Stimulated activated CD8-positive, alpha-beta memory T cell treated with anti-CD3 and anti-CD28 coated beads, Interleukin-4, amount 100 ng/mL, for 24 hours (primary cell): ENCODE measurements at places on chromosomes 5 and 9.

GRCh38 chr9:137619240-137620047, 639 bp downstream of the EHMT1 start:
- DNase-seq: no peak

DNA sequence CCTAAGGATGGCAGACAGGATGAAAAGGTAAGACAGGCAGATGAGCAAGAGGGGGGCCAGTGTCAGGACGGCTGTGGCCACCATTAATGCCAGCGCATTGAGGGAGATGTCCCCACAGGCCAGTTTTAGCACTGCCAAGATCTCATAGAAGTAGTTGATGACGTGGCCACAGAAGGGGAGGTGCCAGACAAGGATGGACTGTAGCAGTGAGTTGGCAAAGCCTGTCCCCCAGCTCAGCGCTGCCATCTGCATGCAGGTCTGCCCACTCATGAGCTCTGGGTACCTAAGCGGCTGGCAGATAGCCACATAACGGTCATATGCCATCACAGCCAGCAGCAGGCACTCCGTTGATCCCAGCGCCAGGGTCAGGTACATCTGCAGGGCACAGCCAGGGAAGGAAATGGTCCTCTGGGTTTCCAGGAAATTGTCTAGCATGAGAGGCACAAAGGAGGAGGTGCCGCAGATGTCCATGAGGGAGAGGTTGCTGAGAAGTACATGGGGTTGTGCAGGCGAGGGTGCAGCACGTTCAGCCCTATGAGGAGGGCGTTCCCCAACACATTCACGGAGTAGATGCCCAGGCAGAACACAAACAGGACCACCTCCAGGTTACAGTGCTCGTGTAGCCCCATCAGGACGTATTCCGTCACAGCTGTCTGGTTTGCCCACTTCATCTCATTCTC, 10.8 kb downstream of the OR13J1 start:
- no peak for DNase-seq

GRCh38 chr9:29773676-29774075, 2200.4 kb upstream of the C9orf72 start:
- DNase-seq: no peak

- no peak for DNase-seq
Measured at GRCh38 chr5:55836191-55836590, 15.0 kb upstream of the IL31RA start.

- no peak for DNase-seq
Measured at GRCh38 chr9:126723807-126724172, 81.0 kb upstream of the ZBTB43 start.

- no peak for DNase-seq
Measured at GRCh38 chr5:135705941-135706466, 127.2 kb upstream of the CXCL14 start.

DNA sequence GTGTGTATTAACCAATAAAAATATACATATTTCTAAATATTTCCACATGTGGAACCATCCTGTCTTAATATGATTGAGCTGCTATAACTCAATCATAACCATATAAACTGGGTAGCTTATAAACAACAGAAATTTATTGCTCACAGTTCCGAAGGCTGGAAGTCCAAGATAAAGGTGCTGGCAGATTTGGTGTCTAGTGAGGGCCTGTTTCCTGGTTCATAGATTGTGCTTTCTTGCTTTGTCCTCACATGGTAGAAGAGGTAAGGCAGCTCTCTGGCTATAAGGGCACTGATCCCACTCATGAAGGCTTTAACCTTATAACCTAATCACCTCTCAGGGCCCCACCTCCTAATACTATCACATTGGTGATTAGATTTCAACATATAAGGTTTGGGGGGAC, 14.0 kb upstream of the PRKAA1 start:
- DNase-seq: no peak

DNA sequence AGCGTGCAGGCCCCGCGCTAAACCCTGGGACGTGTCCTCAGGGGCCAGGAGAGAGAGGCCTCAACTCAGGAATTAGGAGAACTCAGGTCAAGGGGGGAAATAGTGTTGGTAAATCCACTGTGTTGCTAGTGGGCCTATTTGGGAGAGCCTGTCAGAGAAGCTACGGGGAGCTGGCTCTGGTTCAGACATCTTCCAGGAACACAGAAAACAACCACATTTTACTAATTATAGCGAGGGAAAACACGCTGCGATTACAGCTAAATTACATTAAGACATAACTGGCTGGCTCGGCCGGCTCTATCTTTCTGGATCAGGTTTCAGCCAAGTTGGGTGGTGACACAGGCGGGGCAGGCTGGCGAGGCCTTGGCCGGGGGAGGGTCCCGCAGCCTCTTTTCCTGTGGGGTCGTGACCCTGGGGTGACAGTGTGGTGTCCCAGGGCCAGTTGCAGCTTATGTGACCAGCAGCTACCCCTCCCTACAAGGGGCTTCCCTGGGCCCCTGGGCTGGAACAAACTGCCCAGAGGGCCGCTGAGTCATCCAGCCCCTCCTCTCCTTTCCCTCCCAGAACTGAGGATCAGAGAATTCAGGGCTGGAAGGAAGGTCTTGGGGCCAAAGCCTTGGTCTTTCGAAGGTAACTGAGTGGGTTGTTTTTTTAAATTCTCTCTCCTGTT, 75.1 kb downstream of the FGF18 start:
- no peak for DNase-seq

DNA sequence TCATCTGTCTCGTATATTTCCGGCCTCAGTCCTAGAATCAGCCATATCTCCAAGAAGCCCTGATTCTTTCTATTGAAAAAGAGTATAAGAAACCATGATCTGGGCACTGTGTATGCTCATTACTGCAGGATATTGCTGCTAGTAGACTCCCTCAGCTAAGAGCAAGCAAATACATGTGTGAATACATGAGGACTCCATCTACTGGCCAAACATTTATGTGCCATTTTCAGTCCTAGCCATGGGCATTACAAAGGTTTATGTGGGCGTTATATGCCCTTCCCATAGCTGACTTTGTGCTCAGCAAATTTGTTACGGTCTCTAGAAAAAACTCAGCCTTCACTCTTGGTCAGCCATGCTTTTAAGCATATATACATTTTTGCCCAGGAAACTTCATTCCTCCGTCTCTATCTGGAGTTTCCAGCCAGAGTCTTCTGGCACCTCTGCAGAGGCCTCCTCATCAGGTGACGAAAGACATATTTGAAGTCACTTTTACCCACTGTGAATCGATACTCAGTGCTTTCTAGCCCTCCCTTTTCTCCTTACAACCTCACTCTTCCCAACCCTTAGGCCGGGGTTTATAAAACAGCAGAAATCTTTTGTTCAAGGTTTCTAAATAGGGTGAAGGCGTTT, 1495.6 kb upstream of the CDH6 start:
- no peak for DNase-seq

- DNase-seq: no peak
Measured at GRCh38 chr9:126583144-126583760, 30.5 kb upstream of the LMX1B start.

DNA sequence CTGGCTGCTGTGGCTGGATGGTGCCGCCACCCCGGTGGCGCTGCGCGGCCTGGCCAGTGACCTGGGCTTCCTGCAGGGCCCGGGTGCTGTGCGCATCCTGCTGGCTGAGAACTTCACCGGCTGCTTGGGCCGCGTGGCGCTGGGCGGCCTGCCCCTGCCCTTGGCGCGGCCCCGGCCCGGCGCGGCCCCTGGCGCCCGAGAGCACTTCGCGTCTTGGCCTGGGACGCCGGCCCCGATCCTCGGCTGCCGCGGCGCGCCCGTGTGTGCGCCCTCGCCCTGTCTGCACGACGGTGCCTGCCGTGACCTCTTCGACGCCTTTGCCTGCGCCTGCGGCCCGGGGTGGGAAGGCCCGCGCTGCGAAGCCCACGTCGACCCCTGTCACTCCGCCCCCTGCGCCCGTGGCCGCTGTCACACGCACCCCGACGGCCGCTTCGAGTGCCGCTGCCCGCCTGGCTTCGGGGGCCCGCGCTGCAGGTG, 17.5 kb downstream of the CRB2 start:
- DNase-seq: no peak

GRCh38 chr9:18114559-18115475, 359.1 kb upstream of the ADAMTSL1 start:
- DNase-seq: no peak
